GDM1 (cell line): ENCODE measurements at places on chromosomes 4 and X.

DNA sequence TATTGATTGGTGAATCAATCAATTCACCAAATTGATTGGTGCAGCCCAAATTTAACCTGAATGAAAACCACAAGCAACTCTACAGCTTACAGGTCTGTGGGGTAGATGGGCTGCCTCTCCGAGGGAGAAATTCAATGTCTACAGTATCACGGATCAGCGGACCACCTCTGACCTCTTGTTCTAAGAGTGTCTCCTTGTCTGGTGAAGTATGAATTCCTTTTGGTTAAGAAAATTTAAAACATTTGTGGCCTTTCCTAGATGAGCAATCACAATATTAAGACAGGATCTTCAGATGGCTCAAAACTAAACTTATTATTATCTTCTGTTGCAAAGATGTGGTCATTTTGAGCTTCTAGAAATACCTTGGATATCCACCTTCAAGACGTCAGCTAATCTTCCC, 153.3 kb downstream of the IL15 start:
- DNase-seq = no peak

DNA sequence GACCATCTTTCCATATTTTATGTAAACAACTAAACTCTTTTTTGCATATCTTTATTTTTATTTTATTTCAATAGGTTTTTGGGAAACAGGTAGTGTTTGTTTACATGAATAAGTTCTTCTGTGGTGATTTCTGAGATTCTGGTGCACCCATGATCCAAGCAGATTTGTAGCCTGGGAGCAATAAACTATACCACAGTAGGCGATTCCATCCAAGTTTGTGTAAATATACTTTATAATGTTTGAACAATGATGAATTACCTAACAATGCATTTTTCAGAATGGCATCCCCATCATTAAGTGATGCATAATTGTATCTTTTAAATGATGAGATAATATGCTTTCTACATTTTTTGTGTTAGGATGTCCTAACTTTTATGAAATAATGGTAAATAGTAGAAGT, 39.2 kb upstream of the CYSLTR1 start:
- DNase-seq = no peak

- no peak for DNase-seq
Measured at GRCh38 chr4:119683518-119683917, 54.9 kb upstream of the PDE5A start.

GRCh38 chr4:138749303-138749702, 266.3 kb upstream of the NOCT start:
- DNase-seq = no peak

DNA sequence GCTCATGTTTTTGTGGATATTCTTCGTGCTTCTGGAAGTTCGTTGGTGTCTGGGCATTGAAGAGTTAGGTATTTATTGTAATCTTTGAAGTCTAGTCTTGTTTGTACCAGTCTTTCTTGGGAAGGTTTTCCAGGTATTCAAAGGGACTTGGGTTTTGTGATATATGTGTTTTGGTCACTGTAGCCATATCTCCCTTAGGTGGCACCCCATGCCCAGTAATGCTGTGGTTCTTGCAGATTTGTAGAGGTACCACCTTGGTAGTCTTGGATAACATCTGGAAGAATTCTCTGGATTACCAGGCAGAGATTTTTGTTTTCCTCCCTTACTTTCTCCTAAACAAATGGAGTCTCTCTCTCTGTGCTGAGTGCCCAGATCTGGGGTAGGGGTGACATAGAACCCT, 184.1 kb downstream of the TEX13C start:
- DNase-seq = no peak

DNA sequence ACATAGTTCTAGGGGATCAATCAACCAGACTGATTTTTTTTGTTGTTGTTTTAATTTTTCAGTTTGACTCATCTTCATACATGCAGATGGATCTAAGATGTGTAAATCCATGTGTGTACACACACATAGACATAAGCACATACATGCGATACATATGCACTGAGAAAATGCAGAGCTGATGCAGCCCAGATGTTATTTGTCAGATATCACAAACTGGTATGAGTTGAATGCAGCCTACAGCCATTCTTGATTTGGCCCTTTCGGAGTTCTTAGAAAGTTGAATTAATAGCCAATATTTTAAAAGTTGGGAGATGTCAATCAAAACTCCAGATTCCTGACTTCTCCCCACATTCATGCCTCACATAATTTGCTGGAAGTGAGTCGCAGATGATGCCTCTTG, 180.4 kb downstream of the SPATA18 start:
- DNase-seq = no peak

GRCh38 chr4:176979416-176979815, 186.7 kb upstream of the VEGFC start:
- DNase-seq = no peak

DNA sequence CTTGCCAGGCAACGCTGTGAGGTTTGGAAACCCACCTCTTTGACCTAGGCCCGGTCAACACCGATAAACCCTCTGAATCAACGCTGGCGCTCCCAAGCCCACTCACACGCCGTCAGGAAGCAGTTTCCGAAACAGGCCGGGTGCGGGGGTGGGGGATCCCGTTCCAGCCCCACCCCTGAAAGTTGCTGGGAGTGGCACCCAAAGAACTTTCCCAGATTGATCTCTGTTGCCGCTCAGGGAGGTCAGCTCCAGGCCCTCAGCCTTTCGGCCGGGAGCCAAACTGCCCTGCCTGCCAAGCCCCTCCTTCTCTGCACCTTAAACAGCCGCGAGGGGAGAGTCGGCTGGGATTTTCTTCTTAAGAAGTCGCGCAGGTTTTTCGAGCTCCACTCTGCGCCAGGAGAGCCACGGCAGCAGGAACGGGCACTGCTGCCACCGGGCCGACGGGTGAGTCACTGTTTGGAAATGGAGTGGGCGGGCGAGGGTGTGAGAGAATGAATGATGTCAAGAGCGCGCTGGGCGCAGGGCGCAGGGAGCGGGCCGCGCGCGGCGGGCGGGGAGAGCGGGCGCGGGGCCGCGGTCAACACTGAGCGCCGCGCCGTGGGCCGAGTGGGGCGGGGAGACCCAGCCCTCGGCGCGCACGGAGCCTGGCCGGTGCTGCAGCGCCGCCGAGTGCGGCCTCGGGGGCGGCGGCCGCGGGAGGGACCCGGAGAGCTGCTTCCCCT, at the start of gene SGMS2:
TSS of gene SGMS2 (plus strand) at position 583 of the 722 bp plus-strand sequence. CDS start 70,622 bp downstream, outside the sequence.
- no peak for DNase-seq

- no peak for DNase-seq
Measured at GRCh38 chr4:186762865-186763264, 39.2 kb upstream of the FAT1 start.
